ENCODE measurements at places on chromosomes 6 and 20.

GRCh38 chr6:52499026-52499425 is 77.8 kb downstream of the TRAM2 start:
- no peak for DNase-seq

- DNase-seq = no peak
Observed at GRCh38 chr6:87182940-87183339, 27.6 kb downstream of the ZNF292 start.

GRCh38 chr6:89260832-89261231 is 43.7 kb upstream of the GABRR1 start:
- peak; percentile 55 for DNase-seq

- no peak for DNase-seq
Observed at GRCh38 chr6:169200893-169201514, 52.6 kb downstream of the THBS2 start.

DNA sequence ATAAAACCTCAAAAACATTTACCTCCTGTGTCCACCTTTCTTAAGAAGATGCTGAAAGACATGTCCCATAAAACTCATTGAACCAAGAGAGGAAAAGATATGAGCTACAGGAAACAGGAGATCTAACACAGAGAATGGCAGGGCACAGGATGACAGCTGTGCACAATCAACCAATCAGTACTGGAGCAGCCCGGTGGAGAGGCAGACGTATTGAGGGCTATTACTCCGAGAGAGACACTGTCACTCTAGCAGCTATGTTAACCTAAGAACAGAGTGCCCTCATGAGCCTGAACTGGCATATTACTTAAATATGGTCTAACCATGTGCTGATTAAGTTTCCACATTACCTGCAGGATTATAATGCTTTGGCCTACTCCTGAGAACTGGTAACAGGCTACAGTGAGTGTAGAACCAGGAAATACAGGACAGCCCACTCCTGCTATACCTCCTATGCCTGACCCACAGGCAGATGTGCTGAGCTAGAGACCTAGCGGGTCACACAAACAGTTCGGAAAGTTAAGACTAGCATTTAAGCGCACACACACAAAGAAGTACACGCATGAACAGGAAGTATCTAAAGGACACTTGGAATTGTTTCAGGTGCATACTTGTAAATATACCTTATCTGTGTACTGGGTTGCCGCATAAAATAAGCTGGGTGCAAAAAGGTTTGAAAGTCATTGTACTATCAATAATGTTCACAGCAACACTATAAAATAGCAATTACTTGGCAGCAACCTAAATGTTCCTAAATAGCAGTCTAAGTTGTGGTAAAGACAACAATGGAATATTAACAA is 199.3 kb upstream of the SHLD1 start:
- DNase-seq = no peak

DNA sequence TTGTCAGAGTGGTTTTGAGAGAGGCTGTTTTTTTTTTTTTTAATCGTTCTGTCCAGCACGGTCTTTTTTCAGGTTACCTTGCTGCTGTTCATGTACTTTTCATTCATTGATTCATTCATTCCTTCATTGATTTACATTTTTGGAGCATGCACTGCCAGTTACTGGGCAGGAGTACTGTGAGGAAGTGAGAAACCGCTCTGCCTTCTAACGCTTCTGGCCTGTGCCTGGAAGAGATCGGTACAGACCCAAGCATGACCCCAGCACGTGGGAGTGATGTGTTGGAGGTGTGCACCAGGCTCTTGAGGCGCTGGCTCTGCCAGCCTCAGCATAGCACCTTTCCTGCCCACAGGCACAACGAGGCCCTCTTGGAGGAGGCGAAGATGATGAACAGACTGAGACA is 9.1 kb downstream of the RIPK1 start:
- no peak for DNase-seq

DNA sequence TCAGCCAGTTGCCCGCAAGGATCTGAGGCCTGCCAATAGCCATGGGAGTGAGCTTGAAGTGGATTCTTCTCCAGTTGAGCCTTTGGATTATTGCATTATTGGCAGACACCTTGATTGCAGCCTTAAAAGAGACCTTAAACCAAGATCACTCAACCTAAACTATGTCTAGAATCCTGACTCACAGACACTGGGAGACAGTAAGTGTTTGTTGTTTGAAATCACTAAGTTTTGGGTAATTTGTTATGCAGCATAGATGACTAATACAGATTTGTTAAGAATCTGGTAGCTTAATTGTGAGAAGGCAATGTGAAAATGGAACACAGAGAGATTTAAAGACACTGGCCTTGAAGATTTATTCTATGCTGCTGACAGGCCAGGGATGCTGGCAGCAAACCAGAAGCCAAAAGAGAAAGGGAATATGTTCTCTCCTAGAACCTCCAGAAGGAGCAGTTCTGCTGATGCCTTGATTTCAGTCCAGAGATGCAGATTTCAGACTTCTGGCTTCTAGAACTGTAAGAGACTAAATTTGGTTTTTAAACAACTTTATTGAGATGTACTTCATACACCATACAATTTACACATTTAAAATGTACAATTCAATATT is 17.6 kb downstream of the SIRPD start:
- no peak for DNase-seq

- DNase-seq = no peak
Observed at GRCh38 chr20:48728042-48728825, 99.6 kb downstream of the PREX1 start.

GRCh38 chr20:49594143-49594930 is 26.4 kb upstream of the PTGIS start:
- no peak for DNase-seq

GRCh38 chr20:13174402-13174801 is 46.7 kb upstream of the ISM1 start:
- no peak for DNase-seq

DNA sequence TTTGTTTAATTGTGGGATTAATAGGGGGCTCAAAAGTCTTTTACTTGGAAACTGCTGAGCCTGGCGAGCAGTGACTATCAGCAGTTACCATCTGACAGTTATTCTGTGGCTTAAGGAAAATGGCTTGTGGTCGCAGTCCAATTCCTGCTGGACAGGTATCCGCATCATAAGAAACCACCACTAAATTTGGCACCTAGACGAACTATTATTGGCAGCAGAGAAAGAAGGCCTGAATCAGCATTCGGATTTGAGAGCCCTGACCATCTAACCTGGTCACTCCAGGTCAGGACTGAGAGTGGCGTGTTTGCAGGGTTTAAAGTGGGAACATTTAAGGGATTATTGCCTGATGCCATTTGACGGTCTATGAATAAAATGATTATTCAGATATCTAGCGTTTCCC is 146.4 kb downstream of the RPS12 start:
- DNase-seq = no peak

DNA sequence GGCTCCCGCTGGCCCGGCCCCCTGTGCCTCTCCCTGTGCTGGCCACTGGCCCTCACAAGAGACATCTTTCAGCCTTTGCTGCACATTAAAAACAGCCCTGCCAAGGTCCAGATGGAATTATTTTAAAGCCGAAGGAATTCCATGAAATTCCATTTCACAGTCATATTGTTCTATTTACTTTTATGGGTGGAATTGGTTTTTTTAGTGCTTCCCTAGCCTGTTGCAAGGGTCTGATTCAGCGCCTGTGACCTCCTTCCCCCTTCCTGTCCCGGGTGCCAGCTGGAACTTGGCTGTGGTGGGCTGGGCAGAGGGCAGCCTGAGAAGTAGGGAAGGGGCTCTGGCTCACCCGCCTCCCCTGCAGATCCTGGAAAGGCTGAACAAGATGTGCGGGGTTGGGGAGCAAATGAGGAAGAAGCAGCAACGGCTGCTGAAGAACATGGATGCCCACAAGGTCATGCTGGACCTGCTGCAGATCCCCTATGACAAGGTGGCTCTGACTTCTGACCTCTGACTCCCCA is 34.3 kb downstream of the UQCC2 start:
- no peak for DNase-seq

- no peak for DNase-seq
Observed at GRCh38 chr6:98529364-98529763, 305.0 kb upstream of the POU3F2 start.

- DNase-seq = no peak
Observed at GRCh38 chr6:73956305-73956704, 260.3 kb downstream of the CD109 start.

- no peak for DNase-seq
Observed at GRCh38 chr20:53959911-53960578, 110.3 kb downstream of the BCAS1 start.

DNA sequence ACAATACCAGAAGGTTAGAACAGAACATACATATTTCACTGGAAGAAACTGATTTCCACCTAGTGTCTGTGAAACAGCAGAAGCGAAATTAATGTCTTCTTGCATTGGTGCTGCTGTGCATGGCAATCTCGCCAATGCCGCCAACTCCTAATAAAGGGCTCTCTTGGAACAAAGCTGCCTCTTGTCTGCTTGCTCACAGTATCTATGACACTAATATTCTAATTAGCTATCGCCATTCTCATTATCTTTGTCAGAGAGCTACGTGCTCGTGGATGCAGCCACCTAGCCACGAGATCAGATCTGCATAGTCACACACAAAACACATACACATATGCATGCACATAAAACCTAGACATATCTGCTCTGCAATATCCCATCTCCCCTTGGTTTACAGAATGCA is 145.9 kb upstream of the OLIG3 start:
- DNase-seq = no peak

- DNase-seq = no peak
Observed at GRCh38 chr6:63685446-63686379, 50.1 kb downstream of the PHF3 start.

- DNase-seq = no peak
Observed at GRCh38 chr6:158376631-158377081, 64.4 kb downstream of the TULP4 start.

GRCh38 chr6:87182321-87182720 is 27.0 kb downstream of the ZNF292 start:
- no peak for DNase-seq

DNA sequence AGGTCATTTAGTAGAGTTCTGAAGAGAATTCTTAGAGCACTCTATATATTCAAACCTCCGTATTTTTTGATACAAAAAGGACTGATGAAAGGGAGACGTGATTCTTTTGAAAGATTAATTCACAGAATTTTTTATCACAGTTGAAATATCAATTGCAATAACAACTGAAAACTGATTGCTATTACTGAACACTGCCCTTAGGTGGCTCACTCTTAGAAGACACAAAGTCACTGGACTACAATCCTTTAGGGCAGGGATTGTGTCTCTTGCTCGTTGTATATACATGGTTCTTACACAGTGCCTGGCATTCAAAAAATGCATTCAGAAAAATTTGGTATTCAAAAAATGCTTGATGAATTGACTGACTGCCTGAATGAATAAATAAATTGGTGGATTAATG is 17.1 kb upstream of the CALHM6 start:
- DNase-seq = peak; percentile 17

GRCh38 chr6:39260456-39260855 is 31.2 kb upstream of the KCNK5 start:
- DNase-seq = no peak

- DNase-seq = no peak
Observed at GRCh38 chr20:646107-646867, 6.7 kb downstream of the SRXN1 start.

DNA sequence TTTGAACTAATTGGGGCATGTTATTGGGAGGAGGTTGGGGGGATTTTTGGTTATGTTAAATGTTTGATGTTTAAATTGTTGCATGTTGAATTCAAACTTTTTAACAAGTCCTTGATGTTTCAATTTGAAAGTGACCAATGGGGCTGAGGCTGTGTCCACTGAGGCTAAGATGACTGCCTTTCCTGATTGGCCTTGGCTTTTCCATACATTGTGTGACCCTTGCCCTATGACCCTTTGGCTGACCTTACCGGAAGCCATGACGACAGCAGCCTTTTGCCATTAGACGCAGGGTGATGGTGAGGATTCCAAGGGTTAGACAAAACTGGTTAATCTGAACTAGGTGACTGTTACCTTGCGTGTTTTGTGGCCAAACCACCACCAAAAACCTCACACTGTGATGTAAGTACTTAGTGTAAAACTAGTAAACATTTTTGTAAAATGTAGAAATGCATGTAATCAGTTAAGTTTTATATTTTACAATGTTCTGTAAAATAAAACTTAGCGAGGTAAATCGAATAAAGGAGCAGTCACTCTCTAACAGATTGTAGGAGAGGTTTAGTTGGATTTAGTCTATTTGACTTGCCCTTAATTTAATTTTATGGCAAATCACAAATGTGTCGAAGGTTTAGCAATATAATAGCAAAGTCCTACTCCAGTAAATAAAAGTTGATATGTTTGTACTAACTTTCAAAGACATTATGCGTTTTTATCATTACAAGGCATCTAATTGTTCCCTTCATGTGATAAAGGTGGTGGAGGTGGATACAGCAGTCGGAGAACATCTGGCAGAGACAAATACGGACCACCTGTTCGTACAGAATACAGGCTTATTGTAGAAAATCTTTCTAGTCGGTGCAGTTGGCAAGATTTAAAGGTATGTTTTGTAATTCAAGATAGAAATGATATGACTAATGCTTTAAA is 1.6 kb downstream of the SRSF6 start:
- no peak for DNase-seq

DNA sequence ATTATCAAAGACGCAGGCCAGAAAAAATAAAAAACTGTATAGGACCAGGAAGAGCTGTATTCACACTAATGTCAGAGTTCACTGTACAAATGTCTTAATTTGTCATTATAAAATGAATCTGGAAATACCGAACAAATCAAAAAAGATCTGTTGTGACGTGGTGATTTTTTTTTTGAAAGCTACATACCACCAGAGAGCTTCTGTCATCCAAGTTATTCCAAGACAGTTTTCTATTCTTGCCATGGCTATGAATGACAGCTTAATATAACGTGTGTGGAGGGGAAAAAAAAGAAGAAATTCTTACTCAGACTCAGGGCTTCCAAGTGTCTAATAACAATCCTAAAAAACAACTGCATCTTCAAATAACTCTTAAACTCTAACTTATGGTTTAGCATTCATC is 328.8 kb upstream of the BTBD3 start:
- DNase-seq = no peak

- no peak for DNase-seq
Observed at GRCh38 chr6:100430962-100431361, 33.8 kb downstream of the SIM1 start.

- DNase-seq = no peak
Observed at GRCh38 chr6:151488226-151488625, 5.6 kb upstream of the CCDC170 start.

GRCh38 chr6:33418690-33419291 is 884 bp upstream of the CUTA start:
- DNase-seq = no peak

GRCh38 chr6:127289934-127290333 is 23.3 kb downstream of the RNF146 start:
- no peak for DNase-seq

- DNase-seq = peak; percentile 82
Observed at GRCh38 chr6:53956068-53956711, 155.1 kb upstream of the MLIP start.

GRCh38 chr6:19873031-19873430 is 35.9 kb downstream of the ID4 start:
- no peak for DNase-seq

GRCh38 chr6:35048631-35049083 is 92.5 kb downstream of the TCP11 start:
- no peak for DNase-seq

Measured in NCI-H1105 (cell line).